ENCODE measurements at places on chromosomes 4 and X.

GRCh38 chr4:180695851-180696250, 1547.4 kb upstream of the TENM3 start:
- DNase-seq: no peak

DNA sequence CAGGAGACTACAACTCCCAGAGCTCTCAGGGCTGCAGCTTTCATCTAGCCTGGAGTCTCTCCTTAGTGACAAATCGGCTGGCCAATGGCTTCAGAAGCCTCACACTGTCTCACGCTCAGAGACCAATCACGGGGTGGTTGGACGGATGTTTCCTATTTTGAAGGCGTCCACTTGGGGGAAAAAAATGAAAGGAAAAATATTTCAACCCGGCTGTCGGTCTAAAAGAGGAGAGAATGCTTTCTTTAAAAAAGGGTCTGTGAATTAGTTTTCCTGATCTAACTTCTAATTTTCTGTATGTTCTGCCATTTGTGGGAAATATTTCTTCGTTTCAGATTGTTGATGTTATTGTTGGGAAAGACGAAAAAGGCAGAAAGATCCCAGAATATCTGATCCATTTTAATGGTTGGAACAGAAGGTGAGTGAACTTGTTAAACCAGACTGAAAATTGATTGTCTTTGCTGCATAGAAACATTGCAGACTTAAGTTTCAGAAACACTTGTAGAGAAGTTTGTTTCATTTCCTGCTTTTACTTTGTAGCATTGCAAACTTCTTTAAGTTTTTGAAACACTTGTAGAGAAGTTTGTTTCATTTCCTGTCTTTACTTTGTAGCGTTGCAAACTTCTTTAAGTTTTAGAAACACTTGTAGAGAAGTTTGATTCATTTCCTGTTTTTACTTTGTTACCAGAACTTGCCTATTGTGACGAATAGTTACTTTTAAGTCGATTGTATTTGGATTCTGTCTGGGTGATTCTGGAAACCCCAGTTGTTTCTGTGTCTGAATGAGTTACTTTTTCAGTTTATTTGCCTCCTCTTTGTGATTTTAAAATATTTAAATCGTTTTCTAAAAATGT, 1.6 kb downstream of the MSL3 start:
- peak; percentile 66 for DNase-seq

- no peak for DNase-seq
Observed at GRCh38 chrX:46666831-46667230, 92.1 kb downstream of the SLC9A7 start.

GRCh38 chr4:176422001-176422400, 102.2 kb downstream of the SPCS3 start:
- no peak for DNase-seq

DNA sequence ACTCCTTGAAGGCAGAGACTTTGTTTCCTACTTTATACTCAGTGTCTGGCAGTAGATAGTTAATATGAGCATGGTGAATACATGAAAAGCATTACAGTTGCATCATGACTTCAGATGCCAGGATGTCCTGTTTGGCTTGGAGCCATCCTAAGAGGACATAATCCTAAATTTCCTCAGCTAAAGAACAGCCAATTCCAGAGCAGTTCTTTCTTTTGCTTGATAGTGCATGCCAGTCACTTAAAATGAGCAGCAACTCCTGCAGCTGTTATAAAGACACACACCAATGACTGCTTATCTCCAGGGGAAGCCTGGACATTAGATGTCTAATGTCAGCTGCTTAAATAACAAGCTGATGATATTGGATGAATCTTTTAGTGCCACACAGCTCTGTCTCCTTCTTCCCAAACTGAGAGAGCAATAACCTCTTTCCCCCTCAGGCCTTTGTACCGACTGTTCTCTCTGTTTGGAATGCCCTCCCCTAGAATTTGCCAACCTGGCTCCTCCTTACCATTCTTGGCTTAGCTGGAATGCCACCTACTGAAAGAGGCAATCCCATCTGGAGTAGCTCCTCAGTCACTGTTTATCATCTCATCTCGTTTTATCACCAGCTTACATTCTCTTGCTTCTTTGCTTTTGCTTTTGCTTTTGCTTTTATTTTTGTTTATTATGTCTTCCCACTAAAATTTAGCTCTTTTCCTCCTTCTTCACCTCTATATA, 100.8 kb upstream of the USP38 start:
- DNase-seq: no peak

GRCh38 chrX:107504006-107504405, 54.6 kb downstream of the FRMPD3 start:
- no peak for DNase-seq

DNA sequence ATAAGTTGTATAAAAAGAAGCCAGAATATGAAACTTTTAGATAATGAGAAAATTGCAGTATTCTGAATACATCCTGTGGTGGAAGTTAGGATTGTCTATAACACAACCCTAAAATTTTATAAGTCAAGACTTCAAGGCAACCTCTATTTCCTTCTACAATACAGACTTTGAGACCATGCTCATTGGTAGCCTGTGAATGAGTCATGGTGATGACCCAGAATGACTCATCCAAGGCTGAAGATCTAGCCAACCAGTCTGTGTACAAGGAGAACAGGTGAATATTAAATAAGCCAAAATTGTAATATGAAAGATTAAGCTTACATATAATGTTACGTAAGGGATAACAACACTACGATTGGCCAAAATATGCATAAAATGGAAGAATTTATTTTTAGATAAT, 475.9 kb upstream of the GALNT7 start:
- no peak for DNase-seq

DNA sequence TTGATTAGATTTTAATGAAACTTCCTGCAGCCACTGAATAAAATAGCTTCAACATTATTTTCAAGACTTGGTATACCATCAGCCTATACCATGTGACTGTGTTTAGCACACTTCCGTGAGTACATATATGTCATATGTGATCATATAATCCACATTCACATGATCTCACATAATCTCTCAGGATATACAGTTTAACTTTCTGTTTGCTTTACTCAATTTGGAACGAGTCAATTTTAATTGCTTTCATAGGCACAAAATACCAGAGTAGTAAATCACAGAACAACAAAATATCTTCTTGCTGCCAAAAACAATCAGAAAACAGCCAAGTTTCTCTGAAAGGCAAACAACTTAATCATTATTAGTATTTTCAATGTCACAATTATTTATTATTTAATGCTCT, 731.1 kb upstream of the DIAPH2 start:
- DNase-seq: no peak

DNA sequence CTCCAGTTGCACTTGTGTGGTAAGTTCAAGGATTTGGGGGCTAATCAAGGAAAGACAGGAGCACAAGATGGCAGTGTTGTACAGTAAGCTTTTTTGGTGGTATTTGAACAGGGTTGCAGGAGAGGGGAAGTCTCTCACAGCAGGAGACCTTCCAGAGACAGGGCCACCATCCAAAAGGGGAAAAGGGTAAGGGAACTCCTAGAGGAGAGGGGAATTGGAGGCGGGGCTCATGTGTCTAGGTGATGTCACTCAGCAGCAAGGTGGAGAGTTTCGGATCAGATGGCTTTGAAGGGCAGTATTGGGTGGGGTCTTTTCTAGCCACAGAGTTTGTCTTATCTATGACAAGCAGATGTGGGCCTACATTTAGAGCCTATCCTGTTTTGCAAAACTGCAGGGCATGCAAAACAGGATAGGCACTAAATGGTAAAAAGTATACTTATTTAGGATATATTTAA, 13.4 kb upstream of the RNF175 start:
- DNase-seq: no peak

GRCh38 chrX:31228909-31229308, 157.1 kb upstream of the FTHL17 start:
- no peak for DNase-seq

- no peak for DNase-seq
Observed at GRCh38 chr4:69713593-69713992, 46.8 kb downstream of the SULT1B1 start.

GRCh38 chrX:82556588-82556987, 951.5 kb upstream of the POU3F4 start:
- no peak for DNase-seq

DNA sequence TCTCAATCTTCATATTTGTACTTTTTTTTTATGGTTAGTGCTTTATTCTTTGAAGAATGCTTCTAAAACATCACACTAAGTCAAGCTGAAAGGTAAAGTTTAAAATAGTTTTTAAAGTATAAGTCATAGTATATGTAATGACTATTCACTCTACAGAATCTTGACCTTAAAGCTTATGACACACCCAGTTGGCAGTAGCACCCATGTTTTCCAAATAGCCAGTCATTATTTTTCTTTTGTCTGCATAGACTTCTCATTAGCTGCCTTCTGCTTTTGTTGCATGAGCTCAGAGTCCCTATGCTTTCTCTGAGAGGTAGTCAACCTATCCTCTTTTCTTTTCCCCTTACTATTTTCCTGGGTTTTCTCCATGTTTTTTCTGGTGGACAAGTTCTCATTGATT, 231.5 kb downstream of the PCDH18 start:
- no peak for DNase-seq

- DNase-seq: no peak
Observed at GRCh38 chrX:133437356-133437755, 22.1 kb upstream of the GPC4 start.

Measured in activated T-cell treated with anti-CD3 and anti-CD28 coated beads, Interleukin-2, amount 50 U/mL, for 24 hours (primary cell).